ENCODE measurements at places on chromosomes 6 and 20. TPM values are rescaled to one million over a fixed set of nuclear protein-coding genes. Genes with fewer than 3 reads are reported as not detected.

VWA7 gene
- under 0.01 TPM for total RNA-seq

RAD21L1 gene
- not detected for total RNA-seq

CCN5 gene
- total RNA-seq, result 21.1 TPM

COL21A1 gene
- 2.3 TPM for total RNA-seq

CLVS2 gene
- not detected for total RNA-seq

KIF6 gene
- total RNA-seq, result 0.83 TPM

PPDPF gene
- 39.5 TPM for total RNA-seq

TUBB2B gene
- total RNA-seq, result 5.1 TPM

EYS gene
- not detected for total RNA-seq

SLC17A2 gene
- total RNA-seq, result not detected

MBOAT1 gene
- total RNA-seq, result 6.6 TPM

GSS gene
- 39.0 TPM for total RNA-seq

NOX3 gene
- total RNA-seq, result not detected

OR2B2 gene
- total RNA-seq, result not detected

ISM1 gene
- total RNA-seq, result 0.26 TPM

SLC24A3 gene
- 1.8 TPM for total RNA-seq

BPIFA1 gene
- total RNA-seq, result not detected

TRIM10 gene
- not detected for total RNA-seq

HLA-DRA gene
- total RNA-seq, result 0.17 TPM

NRN1 gene
- total RNA-seq, result under 0.01 TPM

COL12A1 gene
- 1,023 TPM for total RNA-seq

NKAIN4 gene
- total RNA-seq, result not detected

PPP2R5D gene
- 27.1 TPM for total RNA-seq

GGTLC1 gene
- not detected for total RNA-seq

CAP2 gene
- 8.6 TPM for total RNA-seq

ACTL10 gene
- total RNA-seq, result 2.0 TPM

AGER gene
- total RNA-seq, result 0.50 TPM

DBNDD2 gene
- total RNA-seq, result 3.9 TPM

CFAP206 gene
- total RNA-seq, result 0.26 TPM
